ENCODE measurements at places on chromosomes 4 and X.
A peak's percentile ranks its signal among the peaks of the same experiment; 100 is the strongest.

DNA sequence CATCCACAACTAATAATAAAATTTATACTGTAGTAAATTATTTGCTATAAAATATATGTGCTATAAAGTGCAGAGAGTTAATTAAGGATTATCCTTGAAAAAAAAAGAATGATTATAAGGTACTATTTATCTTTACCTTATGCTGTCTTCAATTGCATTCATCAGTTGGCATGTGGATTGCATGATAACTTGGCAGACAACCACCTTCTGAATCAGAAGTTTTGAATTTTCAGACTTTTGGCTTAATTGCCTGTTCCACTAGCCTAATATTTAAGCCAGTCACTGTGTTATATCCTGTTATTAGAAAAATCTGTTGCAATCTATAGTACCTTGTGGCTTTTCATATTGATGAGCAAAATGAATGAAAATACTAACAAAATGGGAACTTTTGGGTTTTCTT lies 1040.3 kb upstream of the PCDH10 start:
- no peak for DNase-seq

DNA sequence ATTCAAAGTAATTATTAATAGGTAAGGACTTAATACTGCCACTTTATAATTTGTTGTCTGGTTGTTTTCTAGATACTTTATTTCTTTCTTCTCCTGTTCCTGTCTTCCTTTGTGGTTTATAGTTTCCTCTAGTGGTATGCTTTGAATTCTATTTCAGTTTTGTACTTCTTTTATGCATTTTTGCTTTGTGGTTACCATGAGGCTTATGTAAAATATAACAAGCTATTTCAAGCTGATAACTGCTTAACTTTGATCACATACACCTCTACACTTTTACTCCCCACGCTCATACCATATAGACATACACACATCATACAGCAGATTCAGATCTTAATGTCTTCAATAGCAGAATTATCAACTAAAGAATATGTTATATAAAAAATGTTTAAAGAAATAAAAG lies 192.3 kb downstream of the SCFD2 start:
- DNase-seq: no peak

GRCh38 chr4:5267408-5267807 lies 216.1 kb downstream of the STK32B start:
- DNase-seq: no peak

- DNase-seq: no peak
Measured at GRCh38 chr4:153758136-153758535, 1.7 kb downstream of the RNF175 start.

DNA sequence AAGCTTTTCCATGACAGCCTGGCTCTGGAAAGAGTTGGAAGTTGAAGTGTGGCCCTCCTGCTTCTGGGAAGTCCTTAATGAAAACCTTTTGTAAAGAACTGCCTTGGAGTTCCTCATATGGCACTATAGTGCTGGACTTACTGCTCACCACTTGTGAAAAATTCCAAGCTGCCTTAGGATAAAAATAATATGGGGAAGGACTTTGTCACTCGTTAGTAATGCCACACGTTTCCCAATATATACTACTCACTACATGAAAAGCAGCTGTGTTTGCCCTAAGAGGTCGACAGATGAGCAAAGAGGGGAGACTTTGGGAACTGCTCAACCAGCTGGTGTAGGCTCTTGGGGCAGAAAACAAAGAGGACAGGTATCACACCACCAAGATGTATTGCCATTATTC lies 11.7 kb downstream of the OPHN1 start:
- no peak for DNase-seq

DNA sequence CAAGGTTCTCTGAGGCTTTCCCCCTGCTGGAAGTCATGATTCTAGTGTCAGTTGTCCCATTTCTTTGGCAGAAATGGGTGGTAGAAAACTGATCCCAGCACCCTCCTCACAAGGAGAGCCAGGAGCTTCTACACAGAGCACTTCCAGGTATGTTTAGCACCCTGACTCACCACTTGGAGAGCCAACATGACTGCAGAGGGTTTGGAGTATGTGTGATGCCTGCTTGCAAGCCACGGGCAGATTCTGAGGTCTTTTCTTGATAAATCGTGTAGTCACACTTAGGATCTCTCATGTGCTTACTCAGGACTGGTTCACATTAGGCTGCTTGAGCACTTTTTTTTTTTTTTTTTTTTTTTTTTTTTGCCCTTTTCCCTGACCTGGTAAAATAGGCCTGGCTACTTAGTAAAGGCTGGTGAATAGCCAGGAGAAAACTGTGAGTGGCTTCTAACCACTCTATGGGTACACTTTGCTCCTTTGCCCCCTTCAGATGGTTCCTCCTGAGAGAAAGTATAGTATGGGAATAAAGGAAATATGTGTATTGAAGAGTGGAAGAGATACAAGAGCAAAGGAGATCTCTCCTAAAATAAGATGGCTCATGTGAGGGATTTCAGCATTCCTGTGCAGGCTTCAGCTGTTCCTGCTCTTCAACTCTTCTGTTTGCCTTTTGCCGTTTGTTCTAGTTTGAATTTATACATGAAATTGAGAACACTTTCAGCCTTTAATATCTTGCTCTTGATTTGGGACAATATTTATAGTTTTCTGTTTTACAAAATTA lies 103.6 kb downstream of the EMCN start:
- no peak for DNase-seq

GRCh38 chr4:147096667-147097604 lies 151.3 kb upstream of the TTC29 start:
- DNase-seq: peak; percentile 53

DNA sequence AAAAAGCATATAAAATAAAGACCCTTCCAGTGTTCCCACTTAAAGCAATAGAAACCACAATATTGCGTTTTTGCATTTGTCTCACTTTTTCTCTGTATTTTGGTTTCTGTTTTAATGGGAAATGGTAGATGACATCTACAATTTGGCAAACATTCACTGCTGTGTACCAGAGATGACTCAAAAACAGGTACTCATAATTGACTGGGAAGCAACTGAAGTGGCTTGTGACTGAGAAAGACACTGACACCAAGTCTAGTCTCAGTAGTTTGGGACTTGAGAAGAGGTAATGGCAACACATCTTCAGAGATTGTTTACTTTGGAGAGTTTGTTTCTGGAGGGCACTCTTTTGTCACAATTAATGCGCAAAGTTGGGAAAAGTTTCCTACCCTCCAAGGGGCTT lies 42.0 kb downstream of the AREG start:
- DNase-seq: no peak

Data from CD4-positive, alpha-beta T cell treated with Interleukin-17A for 1 hour (primary cell).